ENCODE measurements at places on chromosomes 1 and 21.

DNA sequence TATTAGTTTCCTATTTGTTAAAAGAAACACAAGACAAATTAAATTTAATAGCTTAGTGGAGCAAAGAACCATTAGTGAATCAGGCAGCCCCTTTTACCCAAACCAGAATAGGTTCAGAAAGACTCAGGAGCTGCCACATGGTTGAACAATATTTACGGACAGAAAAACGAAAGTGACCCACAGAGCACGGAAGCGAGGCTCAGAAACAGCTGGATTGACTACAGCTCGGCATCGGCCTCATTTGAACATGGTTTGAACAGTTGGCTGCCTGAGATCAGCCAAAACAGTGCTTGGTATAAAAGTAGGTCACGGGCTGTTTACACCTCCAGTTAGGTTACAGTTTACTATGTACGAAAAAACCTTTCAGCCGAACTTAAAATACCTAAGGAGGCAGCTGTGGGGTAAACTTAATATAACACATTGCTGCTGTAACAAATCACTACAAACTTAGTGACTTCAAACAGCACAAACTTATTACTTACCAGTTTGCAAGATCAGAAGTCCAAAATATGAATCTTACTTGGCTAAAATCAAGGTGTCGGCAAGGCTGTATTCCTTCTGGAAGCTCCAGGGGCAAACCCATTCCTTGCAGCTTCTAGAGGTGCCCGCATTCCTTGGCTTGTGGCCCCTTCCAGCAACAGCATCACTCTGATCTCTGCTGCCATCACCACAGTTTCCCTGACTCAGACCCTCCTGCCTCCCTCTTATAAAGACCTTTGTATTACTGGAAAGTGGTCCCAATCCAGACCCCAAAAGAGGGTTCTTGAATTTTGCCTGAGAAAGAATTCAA lies 11.8 kb downstream of the PADI4 start:
- no peak for DNase-seq

DNA sequence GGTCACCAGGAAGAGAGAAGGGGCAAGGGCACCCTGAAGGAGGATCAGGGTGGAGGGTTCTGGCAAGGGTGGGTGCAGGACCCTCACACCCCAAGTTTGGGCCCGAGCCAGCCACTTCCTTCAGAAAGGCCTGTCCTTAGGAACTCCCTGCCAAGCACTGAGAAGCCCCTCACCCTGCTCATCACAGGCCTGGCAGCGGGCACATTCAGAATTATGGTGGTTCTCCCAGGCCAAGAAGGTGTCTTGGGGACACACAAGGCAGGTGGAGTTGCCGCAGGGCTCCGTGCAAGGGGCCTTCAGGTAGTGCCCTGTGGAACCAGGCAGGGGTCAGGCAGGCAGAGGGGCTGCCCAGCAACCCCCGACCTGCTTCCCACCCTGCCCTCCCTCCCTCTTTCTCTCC lies 1.1 kb downstream of the TNFRSF25 start:
- no peak for DNase-seq

GRCh38 chr1:58307431-58307830 lies 239.1 kb downstream of the OMA1 start:
- DNase-seq, result no peak

GRCh38 chr21:27076025-27076424 lies 109.1 kb upstream of the ADAMTS5 start:
- DNase-seq, result no peak

DNA sequence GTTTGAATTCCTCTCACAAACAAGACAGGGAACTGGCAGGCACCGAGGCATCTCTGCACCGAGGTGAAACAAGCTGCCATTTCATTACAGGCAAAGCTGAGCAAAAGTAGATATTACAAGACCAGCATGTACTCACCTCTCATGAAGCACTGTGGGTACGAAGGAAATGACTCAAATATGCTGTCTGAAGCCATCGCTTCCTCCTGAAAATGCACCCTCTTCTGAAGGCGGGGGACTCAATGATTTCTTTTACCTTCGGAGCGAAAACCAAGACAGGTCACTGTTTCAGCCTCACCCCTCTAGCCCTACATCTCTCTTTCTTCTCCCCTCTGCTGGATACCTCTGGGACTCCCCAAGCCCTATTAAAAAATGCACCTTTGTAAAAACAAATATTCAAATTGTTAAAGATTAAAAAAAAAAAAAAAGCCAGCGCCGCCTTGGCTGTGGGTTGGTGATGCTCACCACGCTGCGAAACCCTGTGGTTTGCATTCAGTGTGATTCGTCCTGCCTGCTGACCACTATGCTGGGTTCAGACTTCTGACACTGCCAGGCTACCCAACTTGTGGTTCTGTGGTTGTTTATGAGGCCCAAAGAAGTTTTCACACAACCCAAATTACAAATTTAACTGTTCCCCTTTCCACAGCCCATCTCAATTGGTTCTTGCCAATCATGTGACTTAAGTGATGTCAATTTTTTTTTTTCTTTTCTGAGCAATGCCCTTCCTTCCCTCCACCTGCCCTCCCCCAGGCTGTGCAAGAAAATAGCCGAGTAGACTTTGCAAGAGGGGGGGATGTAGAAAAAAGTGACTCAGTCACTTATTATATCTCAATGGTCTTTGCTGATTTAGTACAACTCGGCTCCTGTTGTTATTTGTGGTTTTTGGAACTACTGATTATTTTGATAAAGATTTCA lies at the start of gene RUNX1:
RUNX1 (minus strand) TSS at position 597 of the 912 bp plus-strand sequence.
- no peak for DNase-seq

GRCh38 chr1:31609514-31610118 lies 7.9 kb upstream of the HCRTR1 start:
- DNase-seq, result no peak

GRCh38 chr1:25219661-25220251 lies 12.5 kb downstream of the SYF2 start:
- DNase-seq, result no peak

GRCh38 chr21:41751611-41752011 lies 15.2 kb downstream of the RIPK4 start:
- DNase-seq, result no peak

GRCh38 chr1:72177711-72178110 lies 104.6 kb downstream of the NEGR1 start:
- no peak for DNase-seq

GRCh38 chr21:34882719-34883131 lies 166.4 kb downstream of the RUNX1 start:
- no peak for DNase-seq

DNA sequence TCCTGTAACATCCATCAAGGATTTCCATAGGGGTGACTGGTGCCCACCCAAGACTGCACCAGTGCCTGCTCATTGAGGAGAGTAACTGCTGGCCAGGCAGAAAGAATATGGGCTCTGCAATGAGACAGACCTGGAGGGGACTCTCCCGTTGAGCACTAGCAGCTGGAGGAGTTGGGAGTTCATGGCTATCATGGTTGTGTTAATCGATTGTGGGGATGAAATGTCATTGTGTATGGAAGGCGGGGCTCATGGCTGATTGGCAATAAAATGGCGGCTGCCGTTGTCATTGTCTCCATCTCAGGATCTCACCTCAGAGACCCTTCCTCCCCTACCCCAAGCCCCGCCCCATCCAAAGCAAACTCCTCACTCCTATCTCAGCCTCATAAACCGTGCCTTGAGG lies 3.9 kb downstream of the TMEM125 start:
- DNase-seq, result no peak

- DNase-seq, result no peak
Measured at GRCh38 chr1:178451529-178451928, 45.2 kb downstream of the CLEC20A start.

DNA sequence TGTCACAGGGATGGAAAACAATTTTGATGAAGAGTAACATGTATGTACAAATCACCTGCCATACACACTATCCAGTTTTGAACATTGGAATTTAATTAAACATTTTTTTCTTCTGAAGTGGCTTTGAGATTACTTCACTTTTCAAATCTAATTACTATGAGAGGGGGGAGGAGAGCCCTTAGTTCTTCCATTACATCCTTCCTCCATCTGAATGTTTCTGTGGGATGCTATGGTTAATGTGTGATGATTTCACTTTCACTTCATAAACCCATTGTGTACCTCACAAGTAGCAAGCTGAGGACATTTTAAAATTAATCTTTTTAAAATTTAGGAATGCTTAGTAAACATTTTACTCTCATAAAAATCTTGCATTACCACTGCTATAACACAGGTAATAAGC lies 156.9 kb downstream of the RUNX1 start:
- no peak for DNase-seq

DNA sequence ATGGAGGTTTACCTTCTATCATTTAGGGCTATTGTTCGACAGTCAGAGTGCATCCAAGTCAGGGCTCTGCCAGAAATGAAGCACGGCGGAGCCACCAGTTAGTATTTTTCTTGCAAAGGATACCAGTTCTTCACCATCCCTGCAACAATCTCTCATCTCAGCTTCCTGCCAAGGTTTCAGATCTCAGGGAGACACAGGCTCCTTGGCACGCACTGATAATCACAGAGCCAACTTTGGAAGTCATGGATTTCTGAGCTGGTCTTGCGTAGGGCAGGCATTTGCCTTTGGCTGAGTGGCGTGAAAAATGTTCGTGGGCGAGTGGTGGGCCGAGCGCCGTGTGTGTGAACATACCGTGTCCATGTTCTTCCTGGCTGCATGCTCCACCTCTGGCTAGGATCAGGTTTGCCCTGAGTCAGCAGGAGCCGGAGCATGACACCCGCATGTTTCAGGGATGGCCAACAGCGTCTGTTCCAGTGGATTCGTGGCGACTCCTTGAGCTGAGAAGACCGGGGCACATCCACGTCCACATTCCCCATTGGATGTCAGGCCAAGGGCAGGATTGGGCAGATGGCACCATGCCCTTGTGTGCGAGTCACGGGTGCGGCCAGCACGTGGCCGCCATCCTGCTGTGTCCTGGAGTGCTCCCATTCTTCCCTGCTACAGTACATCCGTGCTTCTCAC lies 118.5 kb upstream of the C1orf174 start:
- DNase-seq, result no peak

DNA sequence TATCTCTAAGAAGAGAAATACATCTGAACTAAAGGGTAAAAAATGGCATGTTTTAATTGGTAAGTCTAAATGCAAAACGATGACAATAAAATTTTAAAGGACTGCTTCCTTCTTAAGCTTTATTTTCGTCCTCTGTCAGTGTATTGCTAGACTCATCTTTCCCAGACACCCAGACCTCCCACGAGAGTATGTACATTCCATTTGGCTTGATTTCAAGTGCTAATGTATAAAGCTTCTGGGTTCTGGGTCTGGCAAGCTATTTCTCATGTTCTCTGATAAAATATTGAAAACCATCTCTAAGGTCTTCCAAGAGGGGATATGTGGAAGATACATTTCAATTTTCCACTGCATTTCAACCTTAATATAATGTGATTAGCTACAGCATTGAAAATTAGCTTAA lies 24.6 kb upstream of the SLC2A1 start:
- DNase-seq, result no peak

DNA sequence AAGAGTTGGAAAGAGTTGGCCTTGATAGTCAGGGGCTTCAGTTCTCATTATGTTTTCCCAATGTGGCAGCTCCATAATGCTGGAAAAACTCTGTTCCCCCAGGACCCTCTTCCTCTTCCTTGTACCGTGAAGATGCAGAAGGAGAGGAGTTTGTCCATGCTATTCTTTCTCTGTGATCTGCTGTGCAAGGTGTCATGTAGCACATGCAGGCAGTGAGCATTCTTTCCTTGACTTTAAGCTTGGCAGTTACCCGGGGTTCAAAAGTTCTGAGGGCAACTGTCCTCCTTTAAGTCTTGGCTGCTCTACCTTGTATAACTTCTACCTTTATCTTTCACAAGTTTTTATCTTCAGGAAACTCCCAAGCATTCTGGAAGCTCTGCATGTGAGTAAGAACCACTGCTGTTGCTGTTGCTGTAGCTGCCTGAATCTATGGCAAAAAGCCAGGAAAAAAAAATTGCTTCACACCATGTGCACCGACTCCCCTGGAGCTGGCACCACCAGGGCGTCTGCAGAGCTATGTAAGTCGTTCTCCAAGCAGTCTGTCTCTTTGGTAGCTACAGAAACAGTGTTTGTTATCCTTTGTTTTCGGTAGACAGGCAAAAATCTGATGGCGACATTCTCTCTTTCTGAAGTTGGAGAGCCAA lies 42.7 kb upstream of the SLC16A1 start:
- DNase-seq, result no peak

GRCh38 chr1:21032741-21033140 lies 144.0 kb downstream of the EIF4G3 start:
- DNase-seq, result no peak

DNA sequence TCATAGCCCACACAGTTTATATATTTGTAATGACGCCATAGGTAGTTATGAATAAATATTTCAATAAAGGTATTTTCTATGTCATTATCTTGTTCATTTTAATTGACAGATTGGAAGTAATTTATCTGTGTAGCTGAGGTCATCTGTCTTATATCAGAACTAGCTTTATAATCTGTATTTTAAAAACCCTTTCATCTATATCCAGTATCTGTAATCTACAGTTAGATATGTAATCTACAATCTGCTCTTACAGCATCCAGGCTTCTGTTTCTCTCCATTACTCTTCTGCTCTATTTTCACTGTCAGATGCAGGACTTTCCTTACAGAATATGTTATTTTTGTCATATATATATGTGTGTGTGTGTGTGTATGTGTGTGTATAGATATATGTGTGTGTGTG lies 137.6 kb downstream of the LBR start:
- DNase-seq, result no peak

GRCh38 chr1:218985424-218985984 lies 188.2 kb upstream of the LYPLAL1 start:
- DNase-seq, result no peak

DNA sequence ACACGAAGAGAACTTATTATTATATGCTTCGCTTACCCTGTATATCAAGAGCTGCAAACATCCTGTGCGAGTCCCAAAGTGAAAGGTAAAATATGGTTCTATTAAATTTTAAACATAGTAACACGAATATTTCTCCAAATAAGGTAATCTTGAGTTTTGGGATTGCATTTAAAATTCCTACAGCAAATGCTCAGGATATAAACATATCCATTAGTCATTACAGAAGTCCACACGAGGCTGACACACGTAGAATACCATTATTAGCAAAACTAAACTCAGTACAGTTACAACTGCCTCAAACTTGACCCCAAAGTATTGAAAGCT lies 282 bp upstream of the LYPLAL1 start:
- DNase-seq, result no peak

GRCh38 chr1:86381223-86381622 lies 14.9 kb downstream of the ODF2L start:
- no peak for DNase-seq

DNA sequence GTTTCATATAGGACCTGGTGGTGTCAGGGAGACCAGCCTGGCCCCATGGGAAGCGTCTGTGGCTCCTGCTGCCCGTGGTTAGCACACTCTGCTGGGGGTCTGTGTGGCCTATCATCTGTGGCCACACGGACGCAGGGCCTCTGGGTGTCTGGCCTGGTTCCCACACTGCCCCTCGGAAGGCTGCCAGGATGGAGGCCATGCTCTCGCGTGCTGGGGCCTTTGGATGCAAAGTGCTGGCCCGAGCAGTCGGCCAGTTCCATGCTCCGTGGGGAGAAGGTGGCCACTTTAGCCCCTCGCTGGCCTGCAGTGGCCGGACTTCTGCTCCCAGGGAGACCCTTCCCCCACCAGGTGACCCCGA lies 20.8 kb upstream of the LRRC3 start:
- DNase-seq, result no peak

GRCh38 chr21:17929510-17929909 lies 110.4 kb upstream of the C21orf91 start:
- no peak for DNase-seq
